Activated T-cell treated with anti-CD3 and anti-CD28 coated beads for 1 hour (primary cell): ENCODE measurements at places on chromosomes 5 and 9.

GRCh38 chr5:78537411-78537810 lies 111.2 kb downstream of the LHFPL2 start:
- no peak for DNase-seq

GRCh38 chr5:56873056-56873455 lies 36.3 kb upstream of the SETD9 start:
- DNase-seq = no peak

DNA sequence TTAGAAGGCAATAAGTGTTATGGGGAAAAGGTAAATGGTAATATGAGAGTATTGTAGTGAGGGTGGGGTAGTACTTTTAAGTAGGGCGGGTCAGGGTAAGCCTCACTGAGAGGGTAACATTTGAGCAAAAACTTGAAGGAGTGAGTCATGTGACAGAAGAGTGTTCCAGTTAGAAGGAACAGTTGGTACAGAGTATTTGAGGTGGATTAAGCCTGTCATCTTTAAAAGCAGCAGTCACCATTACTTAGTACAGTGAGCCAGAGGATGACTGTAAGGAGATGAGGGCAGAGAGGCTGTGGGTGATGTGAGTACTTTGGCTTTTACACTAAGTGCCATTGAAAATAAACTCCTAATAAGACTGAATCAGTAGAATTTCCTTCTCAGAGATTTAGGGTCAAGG lies 54.8 kb downstream of the UBAP1 start:
- DNase-seq = no peak

- no peak for DNase-seq
Observed at GRCh38 chr5:61289241-61289640, 42.8 kb upstream of the ZSWIM6 start.

DNA sequence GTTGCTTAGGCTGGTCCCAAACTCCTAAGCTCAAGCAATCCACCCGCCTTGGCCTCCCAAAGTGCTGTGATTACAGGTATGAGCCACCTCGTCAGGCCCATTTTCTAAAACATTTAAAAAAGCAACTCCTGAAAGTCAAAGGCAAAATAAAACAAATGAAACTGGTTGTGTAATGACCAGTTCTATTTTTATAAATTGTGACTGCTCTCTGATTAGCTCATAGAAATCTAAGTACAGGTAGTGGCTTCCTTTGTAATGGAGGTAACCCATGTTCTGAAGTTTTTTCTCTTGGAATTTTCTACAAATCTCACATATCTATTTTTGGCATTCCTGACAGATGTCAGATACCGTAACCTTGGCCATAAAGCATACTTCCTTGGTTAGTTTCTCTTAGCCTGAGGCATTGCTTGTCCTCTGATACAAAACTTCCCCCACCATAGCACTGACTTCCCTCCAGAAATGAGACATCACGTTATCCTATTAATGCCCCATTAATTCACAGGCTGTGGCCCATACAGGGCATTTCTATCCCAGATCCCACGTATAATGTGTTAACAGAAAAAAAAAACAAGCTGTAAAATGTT lies 14.1 kb upstream of the AK3 start:
- no peak for DNase-seq

DNA sequence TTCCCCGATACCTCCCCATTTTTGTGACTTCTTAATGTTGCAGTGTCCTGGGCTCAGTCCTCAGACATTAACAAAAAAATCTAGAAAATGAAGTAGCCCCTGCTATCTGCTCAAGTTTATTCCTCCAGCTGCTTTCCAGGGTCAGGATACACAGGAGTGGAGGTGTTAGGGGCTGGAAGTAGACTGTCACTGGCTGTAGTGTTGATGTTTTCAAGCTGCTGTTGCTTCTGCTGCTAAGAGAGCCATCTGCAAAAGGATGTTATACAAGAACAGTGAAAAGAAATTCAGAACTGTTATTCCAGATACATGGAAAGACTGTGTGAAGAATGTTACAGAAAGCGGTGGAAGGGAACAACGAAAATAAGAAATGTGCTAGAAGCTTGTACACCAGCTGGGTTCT lies 10.7 kb downstream of the CD14 start:
- no peak for DNase-seq

DNA sequence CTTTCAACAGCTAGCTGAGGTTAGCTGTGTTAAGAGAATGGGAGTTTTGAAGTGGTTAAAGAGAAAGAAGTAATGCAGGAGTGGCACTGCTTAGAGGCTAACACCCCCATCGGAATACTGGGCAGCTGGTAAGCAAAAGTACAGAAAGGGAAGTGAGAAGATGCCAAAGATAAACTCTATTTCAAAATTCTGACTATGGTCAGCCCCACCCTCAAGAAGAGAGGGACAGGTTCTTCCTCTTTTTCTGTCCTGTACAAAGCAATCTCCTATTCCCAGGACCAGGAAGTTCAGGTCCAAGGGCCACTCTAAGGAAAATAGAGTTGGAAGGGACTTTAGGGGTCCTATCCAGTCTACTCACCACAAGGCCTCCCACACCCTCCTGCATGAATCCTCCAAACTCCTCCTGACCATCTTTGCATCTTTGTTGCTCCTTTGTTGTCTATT lies 45.9 kb upstream of the JAK2 start:
- DNase-seq = no peak

- DNase-seq = no peak
Observed at GRCh38 chr5:110869927-110870326, 131.1 kb downstream of the SLC25A46 start.

DNA sequence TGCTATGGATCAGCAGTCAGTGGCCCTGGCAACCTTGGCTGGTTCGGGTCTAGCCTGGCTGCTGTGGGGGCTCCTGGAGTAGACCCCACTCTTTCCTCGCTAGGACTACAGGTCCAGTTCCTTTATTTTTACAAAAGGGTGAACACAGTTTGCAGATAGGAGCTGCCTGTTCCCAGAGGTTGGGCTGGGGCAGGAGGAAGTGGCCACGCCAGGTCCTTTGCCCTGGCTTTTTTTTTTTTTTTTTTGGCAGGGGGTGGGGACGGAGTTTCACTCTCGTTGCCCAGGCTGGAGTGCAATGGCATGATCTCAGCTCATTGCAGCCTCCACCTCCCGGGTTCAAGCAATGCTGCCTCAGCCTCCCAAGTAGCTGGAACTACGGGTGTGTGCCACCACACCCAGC lies 7.9 kb downstream of the SLC2A6 start:
- DNase-seq = no peak

- no peak for DNase-seq
Observed at GRCh38 chr9:86585422-86586143, 231.4 kb upstream of the TUT7 start.

DNA sequence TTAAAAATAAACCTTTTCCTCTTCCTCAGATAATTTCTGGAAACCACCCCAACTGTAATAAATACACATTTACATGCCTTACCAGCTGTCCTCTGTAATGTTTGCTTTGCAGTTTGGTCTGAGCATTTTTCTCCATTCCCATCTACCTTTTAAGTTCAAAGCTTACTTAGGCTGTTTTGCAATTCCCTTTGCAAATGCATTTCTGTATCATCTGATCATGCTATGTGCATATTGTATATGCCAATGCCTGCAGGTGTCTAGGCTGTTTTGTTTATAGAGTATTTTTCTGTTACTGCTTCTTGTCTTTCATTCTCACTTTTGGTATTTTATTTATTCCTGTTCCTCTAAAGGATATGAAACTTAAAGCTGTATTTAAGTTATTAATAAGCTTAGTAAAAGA lies 86.3 kb downstream of the SLC44A1 start:
- no peak for DNase-seq

DNA sequence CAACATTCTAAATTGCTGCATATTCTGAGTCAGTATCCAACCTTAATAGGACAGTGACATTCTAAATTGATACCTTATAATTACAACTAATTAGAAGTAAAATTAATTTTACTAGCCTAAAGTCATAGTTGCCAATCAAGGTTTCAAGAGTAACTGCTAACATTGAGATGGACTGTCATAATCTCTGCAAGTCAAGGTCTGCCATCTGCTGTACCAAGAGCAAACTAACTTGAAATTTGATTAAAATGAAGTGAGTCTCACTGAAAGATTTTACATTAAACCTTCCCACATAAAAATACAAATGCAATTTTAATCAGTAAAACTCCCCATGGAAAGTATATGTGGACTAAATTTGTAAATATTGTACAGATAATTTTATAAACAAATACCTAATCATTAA lies 235.3 kb downstream of the PRDM9 start:
- DNase-seq = no peak

GRCh38 chr5:28855626-28856025 lies 1817.2 kb upstream of the CDH9 start:
- no peak for DNase-seq

DNA sequence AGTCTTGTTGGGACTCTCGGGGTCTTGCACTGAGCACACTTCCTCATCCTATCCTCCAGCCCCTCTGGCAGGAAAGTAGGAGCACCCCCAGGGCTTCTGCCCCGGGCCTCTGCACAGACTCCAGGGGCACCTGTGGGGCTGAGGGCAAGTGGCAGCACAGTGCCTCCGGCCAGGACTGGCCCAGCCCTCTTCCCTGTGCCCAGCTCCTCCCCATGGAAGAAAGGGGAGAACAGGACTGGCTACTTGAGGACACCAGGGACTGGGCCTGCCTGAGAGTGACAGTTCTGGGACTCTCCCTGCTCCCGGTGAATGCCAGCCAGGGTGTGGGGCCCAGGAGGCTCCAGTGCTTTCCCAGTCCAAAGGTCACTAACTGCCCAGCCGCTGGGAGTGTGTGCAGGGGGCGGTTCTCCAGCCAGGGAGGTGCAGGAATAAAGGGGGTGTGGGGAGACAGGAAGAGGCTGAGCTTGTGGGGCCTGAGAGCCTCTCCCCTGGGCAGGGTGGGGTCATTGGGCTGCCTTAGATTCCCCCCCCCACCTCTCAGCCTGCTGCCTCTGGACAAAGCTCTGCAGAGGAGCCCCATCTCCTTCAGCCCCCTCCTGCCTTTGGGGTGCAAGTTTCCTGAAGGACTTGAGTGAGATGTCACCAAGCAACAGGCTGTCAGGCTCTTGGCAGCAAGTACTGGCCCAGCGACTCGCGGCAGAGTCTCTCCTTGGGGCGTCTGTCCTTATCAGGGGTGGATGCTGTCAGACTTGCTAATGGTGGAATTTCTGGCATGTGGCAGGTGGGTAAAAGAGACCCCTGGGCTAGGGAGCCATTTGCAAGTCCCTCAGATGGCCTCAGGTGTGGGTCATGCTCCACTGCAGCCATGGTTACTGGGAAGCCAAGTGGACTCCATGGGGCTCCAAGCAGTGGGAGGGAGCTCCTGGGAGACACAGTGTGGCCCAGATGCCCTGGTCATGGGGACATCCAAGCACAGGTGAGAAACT lies 19.1 kb upstream of the JADE2 start:
- no peak for DNase-seq

GRCh38 chr5:125249400-125249799 lies 503.0 kb upstream of the ZNF608 start:
- no peak for DNase-seq

- DNase-seq = no peak
Observed at GRCh38 chr5:149853701-149854100, 90.9 kb downstream of the PDE6A start.

DNA sequence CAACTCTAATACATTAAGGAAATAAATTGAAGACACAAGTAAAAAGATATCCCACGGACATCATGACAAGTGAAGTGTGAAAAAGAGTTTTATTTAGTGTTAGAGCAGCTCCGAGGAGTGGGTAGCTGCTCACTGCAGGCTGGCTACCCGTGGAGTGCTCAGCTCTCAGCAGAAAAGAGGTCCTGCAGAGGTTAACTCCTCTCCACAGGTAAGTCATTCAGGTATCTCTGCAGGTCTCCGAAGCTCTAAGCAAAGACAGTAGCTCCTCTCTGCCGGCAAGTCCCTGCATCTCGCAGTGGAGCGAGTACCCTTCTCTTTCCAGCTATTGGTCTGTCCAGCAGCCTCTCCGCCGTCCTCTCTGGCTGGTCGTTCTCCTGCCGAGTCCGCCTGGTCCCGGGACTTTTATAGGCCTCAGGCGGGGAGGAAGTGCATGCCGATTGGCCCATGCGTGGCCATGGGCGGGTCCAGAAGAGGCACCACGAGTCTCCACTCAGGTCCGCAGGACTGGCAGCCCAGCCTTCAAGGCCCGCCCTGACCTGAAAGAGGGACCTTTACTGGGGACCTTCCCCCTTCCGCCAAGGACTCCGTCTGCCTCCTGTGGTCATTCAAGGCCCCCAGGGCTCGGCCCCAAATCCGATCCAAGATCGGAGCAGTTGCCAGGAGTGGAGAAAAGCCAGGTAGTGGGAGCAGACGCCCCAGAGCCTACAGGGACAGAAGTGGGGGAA lies 29.9 kb downstream of the BTNL9 start:
- no peak for DNase-seq

DNA sequence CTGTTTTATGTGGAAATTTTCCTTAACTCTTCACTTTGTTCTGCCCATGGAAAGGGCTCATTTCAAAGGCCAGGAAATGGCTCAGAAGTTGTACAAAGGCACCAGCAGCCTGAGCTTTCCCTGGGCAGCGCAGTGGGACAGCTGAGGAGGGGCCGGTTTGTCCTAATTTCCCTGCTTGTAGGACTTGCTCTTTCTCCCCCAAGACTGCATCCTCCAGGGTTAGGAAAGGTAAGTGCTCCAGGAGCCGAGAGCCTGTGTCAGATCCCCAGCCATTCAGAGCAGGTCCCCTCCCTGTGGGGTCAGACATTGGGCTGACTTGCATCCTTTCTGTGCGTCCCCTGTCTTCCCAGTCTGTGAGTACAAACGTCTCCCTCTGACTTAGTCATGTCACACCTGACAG lies 43.5 kb downstream of the AGXT2 start:
- no peak for DNase-seq

GRCh38 chr5:78615697-78616096 lies 32.9 kb downstream of the LHFPL2 start:
- DNase-seq = no peak

DNA sequence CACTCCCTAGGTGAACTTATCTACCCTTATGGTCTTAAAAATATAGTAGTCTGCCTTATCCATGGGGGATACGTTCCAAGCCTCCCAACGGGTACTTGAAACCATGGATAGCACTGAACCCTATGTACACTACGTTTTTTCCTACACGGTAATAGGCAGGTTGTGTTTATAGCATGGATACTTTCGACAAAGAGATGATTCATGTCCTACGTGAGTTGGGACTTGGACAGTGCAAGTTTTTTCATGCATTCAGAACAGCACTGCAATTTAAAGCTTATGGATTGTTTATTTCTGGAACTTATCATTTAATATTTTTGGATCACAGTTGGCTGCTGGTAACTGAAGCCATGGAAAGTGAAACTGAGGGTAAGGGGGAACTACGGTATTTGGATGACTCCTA lies 88.1 kb downstream of the CNTLN start:
- no peak for DNase-seq

DNA sequence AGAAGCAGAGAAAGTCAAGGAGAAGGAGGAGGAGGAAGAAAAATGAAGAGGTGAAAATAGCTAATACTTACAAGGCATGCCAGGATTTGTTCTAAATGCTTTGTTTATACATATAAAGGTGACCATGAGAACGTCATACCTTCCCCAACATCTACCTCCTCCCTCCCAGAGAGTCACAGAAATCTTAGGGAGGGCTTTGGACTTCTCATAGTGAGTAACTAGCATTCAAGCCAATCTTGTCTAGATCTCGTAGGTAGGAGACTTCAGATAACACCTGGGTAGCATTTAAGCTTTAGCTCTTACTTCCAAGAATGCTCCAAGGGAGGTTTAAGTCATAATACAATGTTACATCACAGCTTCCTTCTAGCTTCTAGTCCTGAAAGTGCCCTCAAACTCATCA lies 36.5 kb upstream of the GPBP1 start:
- no peak for DNase-seq

GRCh38 chr5:141514330-141515133 lies 25.7 kb downstream of the PCDHGC5 start:
- no peak for DNase-seq

GRCh38 chr5:171628633-171628974 lies 157.0 kb upstream of the SMIM23 start:
- no peak for DNase-seq

GRCh38 chr9:69949396-69949795 lies 94.3 kb upstream of the MAMDC2 start:
- DNase-seq = no peak

- DNase-seq = no peak
Observed at GRCh38 chr5:150060471-150060870, 25.9 kb downstream of the CSF1R start.
